Naive B cell (primary cell): ENCODE measurements at places on chromosomes 3 and 15. TPM values are rescaled to one million over a fixed set of nuclear protein-coding genes. Genes with fewer than 3 reads are reported as not detected.

- peaks cover 76% of the 10 kb centered on the region for H3K4me1 ChIP-seq
- peak overlapping the region; percentile 60 for H3K27ac ChIP-seq
- H3K27me3 ChIP-seq: no peaks in the 10 kb centered on the region
- DNase-seq: peak; percentile 20
Measured at GRCh38 chr15:72482275-72482674, 8.1 kb downstream of the ARIH1 start.

DNA sequence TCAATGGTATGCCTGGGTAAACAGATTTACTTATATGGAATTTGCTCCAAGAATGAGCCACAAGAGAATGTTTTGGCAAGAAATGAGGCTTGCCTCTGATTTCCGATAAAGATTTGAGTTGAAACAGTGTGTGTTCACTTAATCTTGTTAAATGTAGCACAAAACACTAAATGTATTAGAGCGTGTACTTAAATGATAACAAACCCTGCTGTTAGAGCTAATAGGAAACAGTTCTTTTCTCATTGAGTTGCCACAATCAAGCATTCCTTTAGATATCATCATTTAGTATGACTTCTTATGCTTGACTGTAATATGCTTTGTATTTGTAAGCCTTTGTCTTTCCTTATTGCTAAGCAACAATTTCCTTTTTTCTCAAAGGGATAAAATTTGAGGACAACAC lies 353.6 kb upstream of the ZNF717 start:
- no peaks in the 10 kb centered on the region for H3K36me3 ChIP-seq
- no peak overlapping the region for H3K27ac ChIP-seq
- no peak for DNase-seq
- no peaks in the 10 kb centered on the region for H3K27me3 ChIP-seq
- H3K4me3 ChIP-seq: no peak overlapping the region

DNA sequence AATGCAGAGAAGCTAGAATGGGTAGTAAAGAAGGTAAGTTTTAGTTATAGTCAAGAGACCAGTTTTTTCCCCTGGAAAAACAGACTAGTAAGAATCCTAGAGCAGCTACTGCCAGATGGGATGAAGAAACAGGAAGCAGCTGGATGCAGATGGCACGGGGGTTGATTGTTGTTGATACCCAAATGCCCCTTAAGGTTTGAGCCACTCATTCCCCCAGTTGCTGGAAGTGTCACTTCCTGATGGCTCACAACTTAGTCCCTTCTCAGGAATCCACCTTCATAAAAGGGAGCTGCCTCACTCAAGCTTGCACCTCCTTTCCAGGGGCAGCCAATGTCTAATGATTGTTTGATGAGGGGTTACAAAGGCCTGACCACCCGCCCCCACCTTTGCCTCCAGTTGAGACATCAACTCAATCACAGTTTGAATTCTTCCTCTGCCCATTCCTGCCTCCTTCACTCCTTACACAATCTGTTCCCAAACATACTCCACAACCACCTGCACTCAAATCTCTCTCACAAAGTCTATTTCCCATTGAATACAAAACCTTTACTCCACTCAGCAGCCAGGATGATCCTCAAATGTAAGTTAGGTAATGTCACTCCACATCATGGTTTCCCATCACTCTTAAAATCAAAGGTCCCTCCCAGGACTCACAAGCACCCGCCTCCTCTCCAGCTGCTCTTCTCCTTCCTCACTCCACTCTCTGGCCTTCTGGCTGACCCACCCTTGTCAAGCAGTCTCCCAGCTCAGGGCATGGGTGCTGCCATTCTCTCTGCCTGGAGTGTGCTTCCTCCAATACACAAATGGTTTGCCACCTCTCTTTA lies 450.1 kb upstream of the THBS1 start:
- no peak overlapping the region for H3K27ac ChIP-seq
- H3K4me3 ChIP-seq: no peak overlapping the region
- H3K27me3 ChIP-seq: peaks cover 7% of the 10 kb centered on the region

DNA sequence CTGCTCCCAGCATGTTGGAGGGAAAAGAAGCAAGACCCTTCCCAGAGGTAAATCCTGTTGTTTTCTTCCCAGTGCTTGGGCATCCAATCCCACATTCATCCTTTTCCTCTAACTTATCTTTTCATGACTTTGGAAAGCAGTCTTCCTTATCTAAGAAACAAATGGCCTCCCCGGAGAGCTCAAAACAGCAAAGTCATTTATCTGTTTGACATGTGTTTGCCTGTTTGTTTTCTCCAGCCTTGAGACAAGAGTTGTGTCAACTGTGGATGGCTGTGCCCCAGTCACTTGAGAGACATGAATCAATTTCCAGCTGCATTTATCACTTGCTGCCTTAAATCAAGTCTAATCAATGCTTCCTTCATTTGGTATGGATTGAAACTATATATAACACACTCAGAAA lies 103.9 kb downstream of the SHQ1 start:
- peaks cover 11% of the 10 kb centered on the region for H3K4me1 ChIP-seq
- DNase-seq: no peak
- no peak overlapping the region for H3K4me3 ChIP-seq
- H3K27ac ChIP-seq: no peak overlapping the region
- H3K36me3 ChIP-seq: peaks cover 31% of the 10 kb centered on the region

- no peak overlapping the region for H3K27ac ChIP-seq
- H3K4me1 ChIP-seq: peaks cover 6% of the 10 kb centered on the region
- no peaks in the 10 kb centered on the region for H3K36me3 ChIP-seq
- H3K27me3 ChIP-seq: peaks cover 46% of the 10 kb centered on the region
Measured at GRCh38 chr3:37457378-37458065, 283.1 kb upstream of the LRRFIP2 start.

GRCh38 chr15:38819387-38819950 lies 254.9 kb upstream of the RASGRP1 start:
- no peak overlapping the region for H3K4me3 ChIP-seq
- H3K36me3 ChIP-seq: no peaks in the 10 kb centered on the region
- H3K27ac ChIP-seq: no peak overlapping the region

DNA sequence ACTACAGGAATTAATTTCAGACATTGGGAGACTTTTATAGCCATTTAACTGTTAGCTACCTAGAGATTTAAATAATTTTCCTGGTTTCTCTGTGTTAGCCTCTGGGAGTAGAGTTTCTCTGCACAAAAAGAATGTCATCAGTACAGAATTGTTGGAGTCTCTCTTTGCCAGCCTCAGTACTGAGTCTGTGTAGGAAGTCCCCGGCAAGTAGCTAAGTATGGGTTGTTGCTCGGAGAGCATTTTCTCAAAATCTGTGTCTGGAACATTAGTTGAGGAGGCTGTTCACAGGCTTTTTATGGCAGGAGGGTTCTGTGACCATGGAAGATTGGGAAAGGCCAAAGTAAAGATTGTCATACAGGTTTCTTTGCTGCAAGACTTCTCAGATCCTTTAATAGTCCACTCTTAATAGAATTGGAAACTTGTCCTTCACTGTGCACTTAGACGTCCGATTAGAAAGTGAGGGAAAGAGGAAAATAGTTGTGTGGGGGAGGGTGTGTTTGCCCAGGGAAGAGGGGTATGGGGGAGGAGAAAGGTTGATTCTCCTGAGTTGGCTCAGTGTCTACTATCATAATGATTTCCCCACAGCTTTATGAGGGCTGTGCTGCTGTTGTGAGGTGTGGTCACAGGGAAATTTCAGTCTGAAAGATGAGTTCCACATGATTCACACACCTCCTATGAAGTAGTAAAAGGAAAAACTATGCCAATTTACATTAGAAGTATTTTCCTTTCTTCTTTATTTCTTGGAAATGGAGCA lies 207.1 kb downstream of the PTPRG start:
- H3K27ac ChIP-seq: no peak overlapping the region
- H3K27me3 ChIP-seq: no peaks in the 10 kb centered on the region
- no peaks in the 10 kb centered on the region for H3K4me1 ChIP-seq
- no peak for DNase-seq

- no peak overlapping the region for H3K4me3 ChIP-seq
- H3K4me1 ChIP-seq: no peaks in the 10 kb centered on the region
- no peak for DNase-seq
- H3K27me3 ChIP-seq: peaks cover 22% of the 10 kb centered on the region
- no peaks in the 10 kb centered on the region for H3K36me3 ChIP-seq
- no peak overlapping the region for H3K27ac ChIP-seq
Measured at GRCh38 chr3:119613872-119614271, 16.2 kb downstream of the PLA1A start.

GRCh38 chr3:162348912-162349311 lies 852.3 kb downstream of the OTOL1 start:
- H3K36me3 ChIP-seq: no peaks in the 10 kb centered on the region
- H3K4me3 ChIP-seq: no peak overlapping the region
- no peak for DNase-seq
- no peaks in the 10 kb centered on the region for H3K27me3 ChIP-seq
- no peaks in the 10 kb centered on the region for H3K4me1 ChIP-seq

DNA sequence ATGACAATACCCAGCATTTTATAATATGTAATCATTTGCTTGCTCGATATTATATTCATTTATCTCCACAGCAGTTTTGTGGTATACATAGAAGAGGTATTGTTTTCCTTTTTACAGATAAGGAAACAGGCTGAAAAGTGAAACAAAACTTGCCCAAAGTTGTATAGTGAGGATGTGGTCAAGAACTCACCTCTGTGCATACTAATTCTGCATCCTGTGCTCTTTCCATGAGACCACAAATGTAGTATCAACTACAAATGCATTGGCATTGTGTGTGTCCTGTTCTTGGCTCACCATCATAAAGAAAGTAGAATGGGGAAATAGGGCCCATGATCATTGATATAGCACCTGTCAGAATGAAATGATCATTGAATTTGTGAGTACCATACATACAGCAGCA lies 167.3 kb downstream of the NECTIN3 start:
- no peaks in the 10 kb centered on the region for H3K27me3 ChIP-seq
- H3K4me3 ChIP-seq: no peak overlapping the region
- H3K4me1 ChIP-seq: no peaks in the 10 kb centered on the region
- no peak for DNase-seq

- no peak overlapping the region for H3K4me3 ChIP-seq
- no peak for DNase-seq
- H3K27ac ChIP-seq: no peak overlapping the region
- H3K4me1 ChIP-seq: no peaks in the 10 kb centered on the region
Measured at GRCh38 chr15:49121901-49122300, 33.5 kb downstream of the COPS2 start.

DNA sequence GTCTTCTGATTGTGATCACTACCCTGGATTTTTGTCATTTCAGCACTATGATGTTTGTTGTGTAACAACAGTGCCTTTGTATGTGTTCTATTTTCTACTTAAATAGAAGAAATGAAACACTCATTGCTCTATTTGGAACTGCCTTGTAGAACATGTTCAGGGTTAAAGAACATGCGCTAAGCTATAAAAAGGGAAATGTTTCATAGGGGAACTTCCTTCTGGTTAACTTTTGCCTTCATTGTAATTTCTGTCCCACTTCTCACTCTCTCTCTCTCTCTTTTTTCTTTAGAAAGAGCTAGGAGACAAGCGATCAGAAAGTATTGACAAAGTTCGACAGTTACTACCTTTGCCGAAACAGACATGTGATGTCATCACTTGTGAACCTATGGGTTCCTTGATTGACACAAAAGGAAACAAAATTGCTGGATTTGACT lies at the start of gene P2RY12:
Gene P2RY12, minus strand, starts transcription at position 13 of the 434 bp plus-strand sequence. CDS start 45,908 bp downstream, outside the sequence.
- peaks cover 49% of the 10 kb centered on the region for H3K4me1 ChIP-seq
- H3K36me3 ChIP-seq: no peaks in the 10 kb centered on the region
- peak within 1 kb of the TSS; percentile 68 for H3K4me3 ChIP-seq
- H3K27ac ChIP-seq: peak within 1 kb of the TSS; percentile 92
- DNase-seq: peak; percentile 40

The SRPRB gene
- 33.9 TPM for polyA plus RNA-seq

The SPTBN5 gene
- not detected for polyA plus RNA-seq

The NOX5 gene
- polyA plus RNA-seq: not detected

The ARID3B gene
- 5.0 TPM for polyA plus RNA-seq

The C2CD4A gene
- polyA plus RNA-seq: not detected

The KBTBD8 gene
- polyA plus RNA-seq: 22.8 TPM

The THAP10 gene
- polyA plus RNA-seq: 0.19 TPM

The MUSTN1 gene
- polyA plus RNA-seq: 0.76 TPM
